ENCODE measurements at places on chromosomes 3 and 15.

GRCh38 chr3:100637197-100637631 lies 27.8 kb downstream of the ADGRG7 start:
- no peak for DNase-seq

DNA sequence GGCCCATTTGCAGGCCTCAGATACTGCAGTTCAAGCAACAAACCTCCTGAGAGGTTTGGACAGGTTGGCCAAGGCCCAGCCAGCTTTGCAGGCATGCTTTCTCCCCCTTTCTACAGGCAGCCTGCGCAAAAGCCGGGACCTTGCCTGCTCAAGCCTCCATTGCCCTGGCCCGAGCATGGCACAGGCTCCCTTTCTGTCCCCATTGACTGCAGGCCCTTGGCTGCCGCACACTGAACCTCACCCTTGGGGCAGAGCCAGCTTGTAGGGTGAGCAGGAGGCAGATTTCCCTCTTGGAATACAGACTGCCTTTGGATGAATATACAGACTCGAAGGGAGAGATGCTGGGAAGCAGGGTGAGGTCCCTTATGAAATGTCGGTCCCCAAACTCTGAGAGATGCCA lies 461.7 kb upstream of the PROK2 start:
- DNase-seq, result peak; percentile 30

GRCh38 chr15:68227643-68228142 lies 1.8 kb downstream of the CLN6 start:
- no peak for DNase-seq

- no peak for DNase-seq
These were observed 9.8 kb downstream of the KLHL6 start for GRCh38 chr3:183545708-183546107.

DNA sequence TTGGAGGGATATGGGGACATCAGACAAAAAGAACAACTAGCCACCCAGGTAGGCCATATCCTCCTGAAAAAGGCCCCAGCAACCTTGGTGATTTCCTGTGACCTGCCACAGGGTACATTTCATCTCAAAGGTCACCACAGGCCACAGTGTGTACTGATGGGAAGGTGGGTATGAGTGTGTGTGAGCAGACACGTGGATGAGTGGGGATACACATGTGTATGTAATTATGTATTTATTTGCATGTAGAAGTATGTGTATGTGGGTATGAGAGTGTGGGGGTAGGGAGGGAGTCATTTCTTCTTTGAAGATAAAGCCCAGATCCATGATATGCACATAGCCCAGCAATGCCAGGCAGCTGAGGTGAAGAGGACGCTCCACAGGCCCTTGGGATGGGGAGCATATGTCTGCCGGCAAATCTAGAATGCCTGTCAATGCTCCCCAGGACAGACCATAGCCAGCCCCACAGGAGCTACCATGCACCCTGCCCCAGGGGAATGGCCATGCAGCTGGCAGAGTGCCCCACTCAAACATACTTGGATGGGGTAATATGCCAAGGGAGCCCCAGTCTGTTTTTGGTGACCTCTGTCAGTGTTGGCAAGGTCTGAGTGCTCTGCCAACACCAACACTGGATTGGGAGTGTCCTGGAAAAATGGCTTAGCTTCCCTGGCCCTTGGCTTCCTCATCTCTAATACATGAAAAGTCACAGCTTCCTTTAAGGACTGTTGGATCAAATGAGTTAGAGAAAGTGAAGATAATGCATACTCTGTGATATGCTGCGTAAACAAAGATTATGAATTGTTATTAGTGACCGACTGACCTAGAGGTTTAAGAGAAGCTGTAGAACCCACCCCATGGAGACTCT lies 42.4 kb downstream of the RAB6B start:
- no peak for DNase-seq

DNA sequence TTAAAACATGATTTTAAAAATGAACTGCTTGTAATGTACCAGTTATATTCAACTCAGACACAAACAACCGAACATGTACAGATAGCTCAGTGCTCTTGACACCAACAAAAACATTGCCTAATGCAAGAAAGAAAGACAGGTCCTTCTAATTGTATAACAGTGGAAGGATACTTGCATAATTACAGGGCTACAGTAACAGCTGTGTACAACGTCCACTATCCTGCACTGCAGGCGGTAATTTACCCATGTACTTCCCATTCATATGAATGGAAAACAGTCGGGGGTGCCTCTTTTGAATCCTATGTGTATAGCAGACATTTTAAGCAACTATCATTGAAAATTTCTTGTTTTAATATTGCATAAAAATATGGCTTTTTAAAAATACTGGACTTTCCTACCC lies 41.1 kb upstream of the PLSCR5 start:
- no peak for DNase-seq

- peak; percentile 40 for DNase-seq
These were observed 110.8 kb downstream of the TBC1D2B start for GRCh38 chr15:77966540-77967234.

DNA sequence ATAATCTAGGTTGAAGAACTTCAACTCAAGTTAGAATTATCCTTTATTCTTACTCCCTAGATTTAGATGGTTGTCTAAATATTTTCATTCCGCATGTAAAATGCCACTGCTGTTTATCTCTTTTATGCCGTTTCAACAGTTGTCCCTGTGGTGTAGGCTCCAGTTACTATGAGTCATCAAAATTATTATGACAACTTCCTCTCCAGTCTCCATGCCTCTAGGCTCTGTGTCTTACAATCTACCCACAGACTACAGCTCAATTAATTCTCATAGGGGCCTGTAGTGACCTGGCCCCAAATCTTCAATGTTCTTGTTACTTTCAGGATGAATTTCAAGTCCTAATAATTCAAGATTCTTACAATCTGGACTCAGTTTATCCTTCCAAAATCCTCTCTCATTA lies 105.8 kb upstream of the UNC13C start:
- no peak for DNase-seq

DNA sequence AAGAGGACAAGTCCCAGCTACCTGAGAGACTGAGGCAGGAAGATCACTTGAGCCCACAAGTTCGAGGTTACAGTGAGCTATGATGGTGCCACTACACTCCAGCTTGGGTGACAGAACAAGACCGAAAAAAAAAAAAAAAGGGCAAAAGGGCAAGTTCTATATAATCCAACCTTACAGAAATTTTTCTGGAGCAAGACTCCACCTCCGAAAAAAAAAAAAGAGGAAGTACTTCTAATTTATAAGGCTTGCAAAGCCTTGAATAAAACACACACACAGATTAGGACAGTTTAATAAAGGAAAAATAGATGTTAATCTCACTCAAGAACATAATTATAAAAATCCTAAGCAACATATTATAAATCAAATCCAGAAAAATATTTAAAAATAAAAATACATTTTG lies 14.4 kb upstream of the XYLB start:
- DNase-seq, result no peak
